Natural killer cell (primary cell): ENCODE measurements at places on chromosomes 2 and 18.

- no peak for DNase-seq
These were observed 123.4 kb downstream of the GULP1 start for GRCh38 chr2:188414869-188415753.

GRCh38 chr18:44857081-44857480 is 176.4 kb downstream of the SETBP1 start:
- DNase-seq = no peak

DNA sequence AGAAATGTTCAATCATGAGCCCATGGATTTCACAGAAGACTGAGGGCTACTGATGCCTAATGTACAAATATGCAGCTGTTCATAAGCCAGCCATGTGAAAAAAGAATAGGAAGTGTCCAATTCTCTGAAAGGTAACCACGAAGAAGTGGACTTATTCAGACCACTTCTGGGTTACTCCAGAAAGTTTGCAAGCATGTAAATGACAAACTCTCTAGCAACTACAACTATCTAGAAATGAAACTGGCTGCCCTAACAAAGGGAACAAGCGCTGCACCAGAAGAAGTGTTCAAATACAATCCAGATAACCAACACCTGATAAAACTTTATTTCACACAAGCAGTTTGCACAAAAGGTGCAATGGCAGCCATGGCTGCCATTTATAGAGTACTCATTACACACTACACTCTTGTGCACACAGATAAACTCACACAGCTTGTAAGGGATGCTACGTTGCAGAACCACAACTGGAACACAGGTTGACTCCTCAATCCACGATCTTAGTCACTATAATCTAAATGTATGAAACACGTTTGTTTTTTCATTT is 13.9 kb downstream of the MBOAT2 start:
- DNase-seq = no peak

- DNase-seq = peak; percentile 10
These were observed 118.7 kb upstream of the NRP2 start for GRCh38 chr2:205563646-205564045.

DNA sequence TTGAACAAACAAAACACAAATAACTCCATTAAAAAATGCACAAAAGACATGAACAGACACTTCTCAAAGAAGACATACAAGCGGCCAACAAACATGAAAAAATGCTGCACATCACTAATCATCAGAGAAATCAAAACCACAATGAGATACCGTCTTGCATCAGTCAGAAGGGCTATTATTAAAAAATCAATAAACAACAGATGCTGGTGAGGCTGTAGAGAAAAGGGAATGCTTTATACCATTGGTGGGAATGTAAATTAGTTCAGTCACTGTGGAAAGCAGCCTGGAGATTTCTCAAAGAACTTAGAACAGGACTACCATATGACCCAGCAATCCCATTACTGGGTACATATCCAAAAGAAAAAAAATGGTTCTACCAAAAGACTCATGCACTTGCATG is 37.8 kb downstream of the GPR155 start:
- no peak for DNase-seq

DNA sequence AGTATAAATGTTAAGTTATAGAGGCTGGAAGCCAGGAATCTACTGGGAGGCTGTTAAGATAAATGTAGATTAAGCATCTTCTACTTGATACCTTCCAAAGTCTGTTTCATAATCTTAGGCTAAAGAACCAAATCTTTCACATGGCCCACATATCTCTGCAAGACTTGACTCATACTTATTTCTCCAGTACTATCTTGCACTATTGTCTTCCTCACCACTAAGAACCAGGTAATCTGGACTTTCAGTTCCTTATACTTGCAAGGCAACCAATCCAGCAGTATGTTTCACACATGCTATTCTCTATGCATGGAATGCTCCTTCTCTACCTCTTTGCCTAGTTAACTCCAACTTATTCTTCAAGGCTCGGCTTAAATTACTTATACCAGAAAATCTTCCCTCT is 62.2 kb downstream of the RBMS1 start:
- no peak for DNase-seq

GRCh38 chr2:75135776-75136400 is 63.4 kb downstream of the TACR1 start:
- DNase-seq = no peak

DNA sequence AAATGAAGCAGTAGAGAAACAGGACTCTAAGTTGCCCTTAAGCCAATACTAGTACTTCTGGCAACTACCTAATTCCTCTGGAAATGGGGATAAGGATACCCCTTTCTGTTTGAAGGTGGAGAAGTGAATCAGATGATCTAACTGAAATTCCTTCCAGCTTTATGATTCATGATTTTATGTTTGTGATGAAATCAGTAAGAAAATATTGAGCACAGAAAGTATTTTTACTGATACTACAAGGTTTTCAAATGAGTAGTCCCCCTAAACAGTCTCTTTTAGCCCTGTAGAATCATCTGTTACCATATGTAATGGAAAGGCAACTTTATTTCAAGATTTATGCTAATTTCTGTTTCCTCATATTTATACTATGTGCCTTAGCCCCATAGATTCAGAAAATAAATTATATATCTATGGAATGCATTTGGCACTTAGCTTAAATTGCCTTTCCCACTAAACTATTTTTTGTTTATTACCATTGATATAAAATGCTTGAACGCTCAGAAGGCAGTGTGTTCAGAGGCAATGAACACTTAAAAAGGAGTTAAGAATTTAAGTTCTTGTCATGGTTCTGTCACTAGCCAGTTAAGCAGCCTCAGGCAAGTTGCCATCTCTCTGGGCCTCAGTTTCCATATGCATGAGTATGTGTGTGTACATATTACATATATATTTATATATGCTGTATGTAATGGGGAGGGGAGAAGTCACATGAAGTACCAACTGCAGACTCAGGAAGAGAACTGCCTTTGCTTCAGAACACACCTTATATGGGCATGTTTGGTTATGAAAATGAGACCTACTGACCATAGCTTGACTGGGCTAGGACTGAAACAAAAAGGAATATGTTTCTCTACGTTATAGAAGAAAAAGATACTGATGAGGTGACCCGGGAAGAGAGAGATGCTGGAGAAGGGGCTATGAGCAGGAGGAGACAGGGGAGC is 97.7 kb downstream of the CDC42EP3 start:
- DNase-seq = no peak

- no peak for DNase-seq
These were observed 20.2 kb downstream of the CRACDL start for GRCh38 chr2:98915751-98916358.

DNA sequence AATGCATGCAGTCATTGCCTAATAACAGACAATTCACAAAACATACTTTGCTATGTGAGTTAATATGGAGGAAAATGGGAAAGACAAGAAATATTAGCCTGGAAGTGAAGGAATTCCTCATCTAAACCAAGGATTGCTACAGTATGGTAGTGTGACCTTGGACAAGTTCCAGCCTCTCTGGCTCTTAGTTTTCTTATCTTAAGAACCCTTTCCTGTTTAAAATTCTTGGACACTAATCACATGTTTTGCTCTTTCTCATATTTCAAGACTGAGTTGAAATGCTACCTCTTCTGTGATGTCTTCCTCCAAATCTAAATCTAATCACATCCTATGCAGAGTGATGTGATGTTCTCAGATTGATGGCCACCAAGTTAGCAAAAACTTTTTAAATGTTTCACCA is 20.8 kb upstream of the ADAM23 start:
- no peak for DNase-seq

DNA sequence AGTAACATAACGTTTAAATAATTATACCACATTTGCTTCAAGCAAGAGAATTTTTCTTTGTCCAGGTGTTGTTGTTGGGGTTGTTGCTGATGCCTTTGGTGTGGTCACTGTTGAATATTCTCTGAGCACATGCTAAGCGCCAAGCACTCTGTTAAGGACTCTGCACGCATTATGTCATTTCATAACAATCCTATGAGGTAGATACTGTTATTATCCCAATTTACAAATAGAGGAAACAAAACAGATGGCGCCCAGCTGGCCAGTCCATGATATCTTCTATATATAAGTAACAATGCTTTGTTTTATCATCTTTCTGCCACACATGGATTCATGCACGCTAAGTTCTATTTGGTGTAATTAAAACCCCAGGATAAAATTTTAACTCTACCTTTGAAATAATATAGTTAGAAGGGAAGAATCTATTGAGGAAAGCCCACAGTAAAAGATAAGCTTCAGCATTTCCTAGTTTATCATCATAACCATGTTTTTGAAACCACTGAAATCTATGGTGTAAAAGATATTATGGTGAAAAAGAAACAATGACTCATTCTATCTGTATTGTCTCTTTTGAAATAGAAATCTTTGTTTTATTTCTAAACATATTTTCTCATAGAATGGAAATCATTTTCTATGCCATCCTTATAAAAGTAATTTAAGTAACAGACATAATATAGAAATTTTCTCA is 199.7 kb downstream of the PID1 start:
- no peak for DNase-seq

DNA sequence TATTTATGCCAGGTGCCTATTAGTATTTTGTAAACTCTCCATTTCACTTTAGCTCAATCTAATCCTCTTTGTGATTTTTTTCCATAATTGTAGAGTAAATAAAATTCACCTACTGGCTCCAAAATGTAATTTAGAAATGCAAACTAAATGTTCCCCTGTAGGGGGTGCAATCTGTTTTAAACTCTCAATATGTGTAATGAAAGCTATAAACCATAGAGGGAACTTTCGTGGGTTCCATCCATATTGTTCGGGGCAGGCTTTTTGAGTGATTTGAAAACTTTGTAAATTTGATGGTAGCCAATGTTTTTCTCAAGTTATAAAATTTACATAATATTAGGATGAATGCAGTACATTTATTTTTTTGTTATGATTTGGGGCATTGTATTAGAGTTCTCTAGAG is 49.4 kb downstream of the TSPYL6 start:
- peak; percentile 21 for DNase-seq

GRCh38 chr2:64699712-64700111 is 46.0 kb upstream of the SERTAD2 start:
- DNase-seq = peak; percentile 74

GRCh38 chr2:240789051-240789453 is 31.0 kb downstream of the KIF1A start:
- no peak for DNase-seq

GRCh38 chr2:65073879-65074565 is 17.8 kb downstream of the CEP68 start:
- no peak for DNase-seq

- no peak for DNase-seq
These were observed 187.7 kb downstream of the SMAD7 start for GRCh38 chr18:48762836-48763718.

DNA sequence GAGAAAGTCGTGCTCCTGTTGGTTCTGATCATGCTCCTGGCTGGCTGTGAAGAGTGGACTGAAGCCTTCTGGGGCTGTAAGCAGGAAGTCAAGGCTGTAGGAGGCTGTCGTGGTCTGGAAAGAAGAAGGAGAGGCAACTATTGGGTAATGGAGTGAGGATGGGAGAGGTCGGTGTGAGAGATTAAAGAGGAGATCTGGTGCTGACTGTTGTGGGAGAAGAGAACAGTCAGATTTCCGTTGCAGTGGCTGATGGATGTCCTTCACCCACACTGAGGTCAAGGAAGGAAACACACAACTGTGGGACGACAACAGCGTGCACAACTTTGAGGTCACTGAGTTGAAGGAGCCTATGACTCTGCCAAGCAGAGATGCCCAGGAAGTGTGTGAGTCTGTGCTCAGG is 2.8 kb upstream of the PSMD1 start:
- DNase-seq = peak; percentile 10

DNA sequence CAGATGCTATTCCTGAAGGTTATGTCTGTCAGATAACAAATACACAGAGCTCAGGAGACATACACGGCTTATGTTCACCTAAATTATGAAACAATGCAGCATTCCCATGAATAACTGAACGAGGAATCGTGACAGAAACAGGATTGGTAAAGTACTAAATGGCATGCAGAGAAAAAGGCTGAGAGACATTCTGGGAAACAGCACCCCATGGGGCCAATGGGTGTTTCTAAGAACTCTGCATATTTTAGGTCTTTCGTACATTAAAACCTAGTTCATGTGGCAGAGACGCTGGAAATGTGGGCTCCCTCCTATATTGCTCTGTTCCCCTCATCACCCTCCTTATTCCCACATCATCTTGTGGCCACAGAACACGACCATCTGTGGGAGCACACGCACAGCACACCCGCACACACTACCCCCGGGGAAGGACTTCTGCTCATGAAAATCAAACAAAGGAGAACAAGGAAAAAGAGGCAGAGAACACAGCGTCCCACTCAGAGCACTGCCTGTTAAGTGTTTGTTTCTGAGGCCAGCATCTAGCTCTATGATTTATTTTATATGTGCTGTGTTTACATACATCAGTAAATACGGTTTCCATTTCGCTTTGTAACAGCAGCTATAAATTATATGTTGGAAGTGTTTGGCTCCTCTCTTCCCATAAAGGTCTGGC is 143.6 kb downstream of the AFF3 start:
- no peak for DNase-seq

- DNase-seq = no peak
These were observed 233.4 kb upstream of the SIX3 start for GRCh38 chr2:44707945-44708660.

DNA sequence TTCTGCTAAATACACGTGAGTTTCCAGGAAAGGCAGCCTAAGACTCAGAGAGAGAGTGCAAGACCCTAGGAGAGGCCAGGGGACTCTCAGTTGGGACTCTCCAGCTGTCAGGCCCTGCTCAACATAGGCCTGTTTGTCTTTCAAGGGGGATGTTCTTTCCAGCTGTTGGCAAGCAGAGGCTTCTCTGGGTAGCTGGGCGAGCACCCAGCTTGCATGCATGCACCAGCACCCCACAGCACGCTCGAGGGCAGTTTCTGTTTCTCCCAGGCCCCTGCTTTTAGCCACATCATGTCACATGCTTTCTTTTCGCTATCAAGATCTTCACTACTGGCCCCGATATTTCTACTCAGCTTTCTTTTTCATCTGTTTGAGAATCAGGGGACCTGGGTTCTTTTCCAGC is 479.3 kb upstream of the HS6ST1 start:
- DNase-seq = no peak

- DNase-seq = no peak
These were observed 7.9 kb upstream of the TMX3 start for GRCh38 chr18:68722821-68723220.

DNA sequence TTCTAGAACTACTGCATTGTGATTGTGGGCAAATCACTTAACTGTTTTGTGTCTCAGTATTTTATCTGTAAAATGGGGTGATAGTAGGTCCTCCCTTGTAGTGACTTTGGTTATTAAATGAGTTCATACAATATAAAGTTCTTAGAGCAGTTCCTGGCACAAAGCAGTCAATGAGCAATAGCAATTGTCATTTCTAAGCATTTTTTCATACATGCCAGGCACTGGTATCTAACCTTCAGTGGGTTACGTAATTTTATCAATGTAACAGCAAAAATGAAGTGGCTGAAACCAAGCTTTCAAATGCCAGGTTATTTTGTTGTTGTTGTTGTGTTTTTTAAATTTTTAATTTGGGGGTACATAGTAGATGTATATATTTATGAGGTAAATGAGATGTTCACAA is 401.9 kb downstream of the MEIS1 start:
- DNase-seq = no peak

DNA sequence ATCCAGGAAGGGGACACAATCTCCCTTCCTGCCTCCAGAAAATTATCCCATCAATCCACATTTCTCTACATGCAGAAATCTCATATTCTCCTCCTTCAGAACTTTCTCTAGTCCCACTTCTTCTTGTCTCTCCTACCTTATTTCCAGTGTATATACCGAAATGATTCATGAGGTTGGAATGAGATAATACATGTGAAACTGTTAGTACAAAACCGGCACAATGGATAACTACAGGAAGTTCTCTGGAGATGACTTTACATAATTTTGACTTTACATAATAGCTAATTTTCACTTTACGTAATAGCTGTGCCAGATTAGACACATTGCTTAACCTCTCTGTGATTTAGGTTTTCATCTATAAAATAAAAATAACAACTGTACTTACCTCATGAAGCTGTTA is 801.3 kb downstream of the ERBB4 start:
- no peak for DNase-seq
